ENCODE measurements at places on chromosomes 11 and 22. TPM values are rescaled to one million over a fixed set of nuclear protein-coding genes. Genes with fewer than 3 reads are reported as not detected.

KRTAP5-7 gene
- not detected for polyA plus RNA-seq

OR5A1 gene
- not detected for polyA plus RNA-seq

SCN4B gene
- 9.7 TPM for polyA plus RNA-seq

SYCE3 gene
- polyA plus RNA-seq = 2.9 TPM

PNPLA3 gene
- polyA plus RNA-seq = 4.8 TPM

P2RX6 gene
- 3.5 TPM for polyA plus RNA-seq

KCNQ1 gene
- 13.4 TPM for polyA plus RNA-seq

C1QTNF4 gene
- polyA plus RNA-seq = 15.8 TPM

SYT8 gene
- not detected for polyA plus RNA-seq

SCN3B gene
- 17.7 TPM for polyA plus RNA-seq

DBX1 gene
- polyA plus RNA-seq = not detected

GAB4 gene
- not detected for polyA plus RNA-seq

DEFB131B gene
- not detected for polyA plus RNA-seq

GVQW3 gene
- polyA plus RNA-seq = 7.5 TPM

OR5B21 gene
- polyA plus RNA-seq = not detected

OR4P4 gene
- polyA plus RNA-seq = not detected

GAL gene
- 0.44 TPM for polyA plus RNA-seq

VWA5A gene
- 6.3 TPM for polyA plus RNA-seq

MMP7 gene
- polyA plus RNA-seq = 0.32 TPM

CRYAB gene
- polyA plus RNA-seq = 1,548 TPM

IRAG1 gene
- 10.8 TPM for polyA plus RNA-seq

MRGPRX3 gene
- polyA plus RNA-seq = not detected

TMEM191B gene
- 1.1 TPM for polyA plus RNA-seq

SYT12 gene
- polyA plus RNA-seq = 5.1 TPM

FGF4 gene
- polyA plus RNA-seq = not detected

BTBD10 gene
- 16.6 TPM for polyA plus RNA-seq

All from brain (organoid and tissue), 16 donors.